ENCODE measurements at places on chromosomes 3 and 15. TPM values are rescaled to one million over a fixed set of nuclear protein-coding genes. Genes with fewer than 3 reads are reported as not detected.

DNA sequence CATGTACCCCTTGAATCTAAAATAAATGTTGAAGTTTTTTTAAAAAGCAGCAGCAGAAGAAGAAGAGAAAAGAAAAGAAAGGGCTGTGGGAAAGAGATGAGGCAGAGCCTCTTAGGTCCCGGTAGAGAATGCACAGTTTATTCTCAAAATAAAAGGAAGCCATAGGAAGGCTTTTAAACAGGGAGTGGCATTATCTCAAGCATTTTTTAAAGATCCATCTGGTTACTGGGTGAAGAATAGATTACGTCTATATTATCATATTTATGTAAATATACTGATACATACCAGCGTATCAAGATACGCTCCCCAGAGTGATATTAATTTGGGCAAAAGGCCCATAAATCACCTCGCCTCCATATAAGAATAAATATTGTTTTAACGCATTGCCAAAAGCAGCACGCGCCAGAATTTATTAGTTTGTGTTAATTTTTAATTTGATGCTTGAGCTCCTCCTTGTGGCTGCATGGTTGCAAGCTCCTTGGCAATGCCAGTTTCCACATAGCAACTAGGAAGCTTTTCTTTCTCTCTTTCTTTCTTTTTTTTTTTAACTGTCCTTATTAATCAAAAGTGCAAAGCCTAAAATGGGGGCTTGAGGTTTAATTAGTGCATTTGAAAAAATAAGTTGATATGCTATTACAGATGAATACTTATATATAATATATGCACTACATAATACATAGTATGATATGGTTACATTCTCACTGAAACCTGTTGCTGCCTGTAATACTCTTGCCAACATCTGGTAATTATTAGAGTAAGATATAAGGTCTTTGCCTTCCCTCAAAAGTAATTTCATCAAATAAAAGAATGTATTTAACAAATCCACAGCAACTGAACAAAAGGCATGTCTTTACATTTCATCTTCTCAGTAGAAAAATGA is 242.8 kb upstream of the UBE2E2 start:
- H3K36me3 ChIP-seq = no peaks in the 10 kb centered on the region
- DNase-seq = peak; percentile 28
- H3K4me3 ChIP-seq = no peak overlapping the region
- no peaks in the 10 kb centered on the region for H3K27me3 ChIP-seq
- H3K4me1 ChIP-seq = no peaks in the 10 kb centered on the region

GRCh38 chr3:150202711-150203110 is 205.4 kb upstream of the TSC22D2 start:
- no peaks in the 10 kb centered on the region for H3K36me3 ChIP-seq
- no peak overlapping the region for H3K27ac ChIP-seq
- peaks cover 3% of the 10 kb centered on the region for H3K27me3 ChIP-seq
- DNase-seq = no peak
- no peaks in the 10 kb centered on the region for H3K4me1 ChIP-seq
- H3K4me3 ChIP-seq = no peak overlapping the region

- H3K4me1 ChIP-seq = no peaks in the 10 kb centered on the region
- H3K27me3 ChIP-seq = no peaks in the 10 kb centered on the region
- no peaks in the 10 kb centered on the region for H3K36me3 ChIP-seq
- no peak overlapping the region for H3K27ac ChIP-seq
Observed at GRCh38 chr15:27278761-27279160, 307.8 kb downstream of the GABRG3 start.

- no peaks in the 10 kb centered on the region for H3K27me3 ChIP-seq
- DNase-seq = no peak
- no peak overlapping the region for H3K27ac ChIP-seq
- no peak overlapping the region for H3K4me3 ChIP-seq
- peaks cover 7% of the 10 kb centered on the region for H3K4me1 ChIP-seq
Observed at GRCh38 chr3:153246331-153246730, 84.3 kb downstream of the RAP2B start.

DNA sequence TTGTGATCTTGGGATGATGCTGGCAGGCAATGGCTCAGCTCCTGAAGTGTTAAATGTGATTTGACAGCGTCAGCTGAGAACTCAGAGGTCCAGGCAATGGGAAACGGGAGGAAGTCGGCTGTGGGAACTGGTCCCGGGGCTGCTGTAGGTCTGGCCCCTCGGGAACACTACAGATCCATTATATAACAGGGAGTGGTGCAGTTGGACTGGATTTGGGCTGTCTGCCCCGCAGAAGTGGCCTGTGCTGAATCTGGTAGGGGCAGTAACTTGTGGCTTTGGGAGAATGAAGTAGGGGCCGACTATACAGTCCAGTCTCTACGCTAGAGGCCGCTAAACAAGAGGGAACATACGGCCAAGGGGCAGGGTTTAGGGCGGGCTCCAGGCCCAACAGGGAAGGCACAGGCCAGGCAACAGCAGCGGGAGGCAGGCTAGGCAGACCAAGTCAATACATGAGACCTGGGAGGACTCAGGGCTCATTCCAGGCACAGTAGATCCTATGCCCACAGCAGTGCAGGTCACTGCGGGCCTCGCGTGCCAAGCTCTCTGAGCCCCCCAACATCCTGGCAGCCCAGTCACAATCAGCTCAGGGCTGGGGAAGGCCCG is 20.3 kb upstream of the IL16 start:
- H3K27ac ChIP-seq = no peak overlapping the region
- peaks cover 9% of the 10 kb centered on the region for H3K27me3 ChIP-seq
- H3K36me3 ChIP-seq = no peaks in the 10 kb centered on the region
- H3K4me1 ChIP-seq = no peaks in the 10 kb centered on the region
- H3K4me3 ChIP-seq = no peak overlapping the region

GRCh38 chr3:128970740-128971047 is 23.2 kb downstream of the CFAP92 start:
- H3K4me1 ChIP-seq = peaks cover 14% of the 10 kb centered on the region
- H3K27ac ChIP-seq = no peak overlapping the region
- no peak overlapping the region for H3K4me3 ChIP-seq
- DNase-seq = no peak

GRCh38 chr3:29291982-29292363 is 11.1 kb downstream of the RBMS3 start:
- H3K4me1 ChIP-seq = no peaks in the 10 kb centered on the region
- no peak for DNase-seq
- H3K27ac ChIP-seq = no peak overlapping the region
- no peaks in the 10 kb centered on the region for H3K36me3 ChIP-seq

DNA sequence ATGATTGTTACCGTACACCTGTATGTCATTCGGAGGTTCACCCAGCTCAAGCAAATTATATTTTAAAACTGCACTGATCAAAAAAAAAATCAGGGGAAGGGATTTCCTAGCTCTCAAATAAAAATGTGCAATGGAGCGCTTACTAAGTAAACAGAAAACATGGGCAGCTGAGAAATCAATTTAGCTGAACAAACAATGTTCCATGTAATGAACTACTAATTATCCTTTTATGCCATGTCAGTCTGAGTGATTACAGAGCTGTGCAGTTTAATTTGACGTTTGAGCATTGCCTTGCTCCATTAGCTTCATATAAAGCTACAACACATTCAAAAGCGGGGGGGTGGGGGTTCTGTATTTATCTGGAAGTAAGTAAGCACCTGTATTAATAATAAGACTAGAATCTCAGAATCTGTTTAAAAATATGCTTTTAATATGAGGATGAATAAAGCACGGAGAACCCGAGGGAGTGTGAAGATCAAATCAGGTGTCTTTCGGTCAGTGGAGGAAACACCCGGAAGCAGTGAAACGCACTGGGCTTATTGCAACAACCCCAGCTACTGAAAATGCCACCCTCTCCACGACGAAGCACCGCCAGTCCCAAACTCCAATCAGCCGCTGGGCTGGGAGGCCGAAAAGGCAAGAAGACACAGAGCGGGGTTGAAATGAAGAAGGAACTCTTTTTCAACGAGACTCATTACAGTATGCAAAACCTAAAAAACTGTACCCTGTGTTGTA is 196.5 kb upstream of the ATP11B start:
- no peak overlapping the region for H3K27ac ChIP-seq
- no peaks in the 10 kb centered on the region for H3K27me3 ChIP-seq
- H3K4me3 ChIP-seq = no peak overlapping the region
- H3K4me1 ChIP-seq = no peaks in the 10 kb centered on the region

- no peak overlapping the region for H3K27ac ChIP-seq
- no peaks in the 10 kb centered on the region for H3K36me3 ChIP-seq
- no peaks in the 10 kb centered on the region for H3K4me1 ChIP-seq
- no peaks in the 10 kb centered on the region for H3K27me3 ChIP-seq
Observed at GRCh38 chr3:13785351-13785750, 94.5 kb downstream of the WNT7A start.

- no peak overlapping the region for H3K27ac ChIP-seq
- H3K4me1 ChIP-seq = no peaks in the 10 kb centered on the region
- no peak for DNase-seq
Observed at GRCh38 chr3:57952651-57953050, 55.6 kb upstream of the FLNB start.

- no peaks in the 10 kb centered on the region for H3K27me3 ChIP-seq
- H3K27ac ChIP-seq = peak overlapping the region; percentile 43
- H3K4me1 ChIP-seq = peaks cover 13% of the 10 kb centered on the region
Observed at GRCh38 chr3:61008998-61009380, 242.3 kb downstream of the FHIT start.

GRCh38 chr3:138845771-138846173 is 11.0 kb upstream of the PIK3CB start:
- H3K4me3 ChIP-seq = no peak overlapping the region
- no peaks in the 10 kb centered on the region for H3K4me1 ChIP-seq
- no peaks in the 10 kb centered on the region for H3K36me3 ChIP-seq
- no peaks in the 10 kb centered on the region for H3K27me3 ChIP-seq
- no peak for DNase-seq

GRCh38 chr15:65655026-65655425 is 33.3 kb downstream of the SLC24A1 start:
- no peaks in the 10 kb centered on the region for H3K36me3 ChIP-seq
- DNase-seq = no peak
- no peaks in the 10 kb centered on the region for H3K27me3 ChIP-seq

- H3K4me1 ChIP-seq = peaks cover 17% of the 10 kb centered on the region
- peak; percentile 88 for DNase-seq
- H3K4me3 ChIP-seq = no peak overlapping the region
- peaks cover 25% of the 10 kb centered on the region for H3K36me3 ChIP-seq
Observed at GRCh38 chr3:47009225-47010110, 30.0 kb downstream of the NBEAL2 start.

- H3K27ac ChIP-seq = peak overlapping the region; percentile 59
- peak overlapping the region; percentile 64 for H3K4me3 ChIP-seq
- DNase-seq = peak; percentile 96
Observed at GRCh38 chr3:194070634-194071409, 65.1 kb upstream of the HES1 start.

DNA sequence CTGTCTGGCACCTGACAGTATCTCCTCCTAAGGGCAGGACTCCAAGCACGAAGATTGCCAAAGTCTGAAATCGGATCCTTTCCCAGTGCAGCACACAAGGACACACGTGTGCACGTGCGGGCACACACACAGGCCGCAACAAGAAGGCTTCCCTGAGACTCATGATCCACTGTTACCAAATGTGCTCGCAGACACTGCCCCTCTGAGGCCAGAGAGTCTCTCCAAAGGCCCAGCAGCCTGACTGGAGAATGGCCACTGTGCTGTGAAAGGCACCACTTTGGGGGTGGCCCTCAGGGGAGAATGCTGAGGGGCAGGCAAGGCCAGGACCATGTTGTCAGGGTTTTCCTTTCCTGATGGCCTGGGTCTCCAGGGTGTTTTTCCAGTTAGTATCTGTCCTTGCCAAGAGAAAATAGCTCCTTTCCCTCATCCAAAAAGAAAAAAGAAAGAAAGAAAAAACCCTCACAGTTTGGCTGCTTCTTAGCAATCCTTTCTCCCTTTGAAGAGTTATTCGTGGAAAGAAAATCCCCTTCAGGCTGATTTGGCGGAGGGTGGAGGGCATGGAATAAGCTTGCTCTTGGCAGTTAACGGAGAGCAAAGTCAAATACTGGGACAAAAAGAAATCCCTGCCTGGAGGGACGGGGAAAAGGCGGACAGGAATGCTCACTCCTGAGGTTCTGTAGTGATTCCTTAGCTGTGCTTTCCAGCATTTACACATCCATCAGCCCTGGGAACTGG is 112.2 kb upstream of the ETV5 start:
- H3K27me3 ChIP-seq = no peaks in the 10 kb centered on the region
- H3K4me1 ChIP-seq = no peaks in the 10 kb centered on the region
- no peak overlapping the region for H3K27ac ChIP-seq

DNA sequence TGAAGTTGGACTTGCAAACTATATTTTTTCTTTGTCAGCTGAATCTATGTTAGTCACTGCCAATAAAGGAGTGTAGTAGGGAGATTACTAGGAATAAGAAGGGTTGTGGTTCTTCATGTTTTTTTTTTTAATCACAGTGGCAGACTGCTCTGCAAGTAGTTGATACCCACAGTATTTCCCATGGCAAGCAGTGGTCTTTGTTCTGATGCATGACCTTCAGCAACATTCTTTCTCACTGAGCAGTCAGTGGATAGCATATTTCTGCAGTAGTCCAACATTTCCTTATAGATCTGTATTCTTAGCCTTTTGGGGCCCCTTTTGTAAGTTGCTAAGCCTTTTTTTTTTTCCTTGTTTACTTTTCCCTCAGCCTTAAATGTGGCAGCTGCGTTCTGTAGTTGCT is 151.1 kb downstream of the DOCK3 start:
- no peak overlapping the region for H3K4me3 ChIP-seq

GRCh38 chr3:73423116-73423515 is 201.6 kb downstream of the PDZRN3 start:
- H3K36me3 ChIP-seq = no peaks in the 10 kb centered on the region
- no peaks in the 10 kb centered on the region for H3K27me3 ChIP-seq
- DNase-seq = no peak
- no peak overlapping the region for H3K4me3 ChIP-seq

- H3K27ac ChIP-seq = no peak overlapping the region
- no peaks in the 10 kb centered on the region for H3K27me3 ChIP-seq
- no peak overlapping the region for H3K4me3 ChIP-seq
- DNase-seq = no peak
- H3K4me1 ChIP-seq = no peaks in the 10 kb centered on the region
Observed at GRCh38 chr3:61331929-61332552, 80.8 kb upstream of the FHIT start.

DNA sequence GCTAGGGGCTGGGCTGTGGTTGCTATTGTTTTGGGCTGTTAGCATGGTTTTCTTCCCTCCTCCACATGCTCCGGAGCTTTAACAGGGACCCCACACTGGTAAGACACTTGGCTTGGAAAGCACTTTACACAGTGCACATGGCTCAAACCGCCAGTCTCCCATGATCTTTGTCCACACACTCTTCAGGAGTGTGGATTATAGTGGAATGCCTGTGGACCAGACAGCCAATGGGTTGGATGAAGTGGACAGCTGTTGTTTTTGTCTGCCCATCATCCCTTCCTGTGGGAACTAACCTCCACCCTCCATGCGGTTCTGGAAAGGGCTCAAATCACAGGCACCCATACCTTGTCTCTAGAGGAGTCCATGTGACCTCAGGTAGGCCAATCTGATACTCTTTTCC is 10.0 kb downstream of the PAQR9 start:
- DNase-seq = no peak
- H3K27me3 ChIP-seq = peaks cover 16% of the 10 kb centered on the region
- no peaks in the 10 kb centered on the region for H3K4me1 ChIP-seq
- H3K36me3 ChIP-seq = no peaks in the 10 kb centered on the region
- H3K4me3 ChIP-seq = no peak overlapping the region

Gene C3orf22
- not detected for total RNA-seq

Gene PCNP
- 156 TPM for total RNA-seq

Gene XCR1
- not detected for total RNA-seq

Gene THAP10
- total RNA-seq = 0.37 TPM

Gene GP5
- 0.22 TPM for total RNA-seq

Gene GOLGA8G
- total RNA-seq = not detected

Data from B cell (primary cell).